ENCODE measurements at places on chromosomes 1 and 21.

DNA sequence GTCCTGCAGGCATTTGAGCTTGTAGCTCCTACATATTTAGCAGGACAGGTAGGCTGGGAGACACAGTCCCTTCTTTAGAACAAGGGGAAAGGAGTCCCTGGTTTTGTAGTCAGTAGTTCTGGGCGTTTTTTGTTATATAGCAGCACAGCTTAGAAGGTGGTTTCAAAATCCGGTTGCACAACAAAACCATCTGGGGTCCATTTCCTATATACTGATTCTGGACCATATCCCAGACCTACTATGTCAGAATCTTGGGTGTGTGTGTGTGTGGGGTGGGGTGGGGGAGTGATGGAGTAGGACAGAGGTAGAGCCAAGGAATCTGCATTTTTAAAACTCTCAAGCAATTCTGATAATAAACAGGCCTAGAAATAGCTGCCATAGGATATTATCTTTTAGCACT is 21.6 kb downstream of the METTL13 start:
- no peak for DNase-seq

DNA sequence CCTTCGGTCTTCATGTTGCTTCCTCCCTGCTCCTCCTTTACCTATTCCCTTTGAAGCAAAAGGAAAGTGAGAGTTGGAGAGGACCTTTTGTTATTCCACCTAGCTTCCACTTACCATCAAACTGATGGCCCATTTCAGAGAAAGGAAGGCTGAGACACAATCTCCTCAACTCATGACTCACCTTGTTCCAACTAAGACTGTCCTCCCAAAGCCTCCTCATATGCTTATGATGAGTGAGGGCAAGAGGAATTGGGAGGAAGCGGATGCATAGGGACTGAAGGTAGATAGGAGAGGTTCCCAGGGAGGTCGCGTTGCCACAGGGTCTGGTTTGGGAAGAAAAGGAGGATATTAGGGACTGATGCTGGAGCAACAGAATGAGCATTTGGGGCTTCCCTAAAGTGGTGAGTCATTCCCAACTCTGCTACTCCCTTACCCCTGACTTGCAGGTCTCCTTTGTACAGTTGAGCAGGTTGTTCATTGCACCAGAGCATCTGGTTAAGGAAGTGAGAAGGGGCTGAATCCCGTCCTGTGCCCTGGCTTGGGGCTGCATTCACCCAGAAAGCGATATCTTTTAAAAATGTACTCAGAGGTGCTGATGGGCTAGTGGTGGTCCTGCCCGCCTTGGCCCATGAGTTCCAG is 35.0 kb downstream of the LGR6 start:
- DNase-seq: no peak

- DNase-seq: no peak
Observed at GRCh38 chr1:22321917-22322316, 129.7 kb upstream of the ZBTB40 start.

GRCh38 chr1:232968965-232969364 is 18.6 kb downstream of the NTPCR start:
- no peak for DNase-seq

DNA sequence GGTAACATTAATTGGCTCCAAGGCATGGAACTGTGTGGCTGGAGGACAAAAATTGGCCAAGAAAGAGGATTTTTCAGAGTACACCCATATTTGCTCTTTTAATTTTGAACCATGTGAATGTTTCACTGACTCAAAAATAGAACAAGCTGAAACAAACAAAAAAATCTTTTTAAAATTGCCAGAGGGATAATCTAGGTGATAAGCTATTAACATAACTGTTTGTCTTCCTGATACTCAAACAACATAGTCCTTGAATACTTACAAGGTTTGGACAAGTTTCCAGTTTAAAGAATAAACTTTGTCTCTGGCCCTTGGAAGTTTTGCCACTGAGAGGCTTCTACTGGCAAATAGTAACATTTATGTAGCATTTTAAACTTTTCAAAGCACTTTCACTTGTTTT is 30.0 kb upstream of the PIGC start:
- no peak for DNase-seq

DNA sequence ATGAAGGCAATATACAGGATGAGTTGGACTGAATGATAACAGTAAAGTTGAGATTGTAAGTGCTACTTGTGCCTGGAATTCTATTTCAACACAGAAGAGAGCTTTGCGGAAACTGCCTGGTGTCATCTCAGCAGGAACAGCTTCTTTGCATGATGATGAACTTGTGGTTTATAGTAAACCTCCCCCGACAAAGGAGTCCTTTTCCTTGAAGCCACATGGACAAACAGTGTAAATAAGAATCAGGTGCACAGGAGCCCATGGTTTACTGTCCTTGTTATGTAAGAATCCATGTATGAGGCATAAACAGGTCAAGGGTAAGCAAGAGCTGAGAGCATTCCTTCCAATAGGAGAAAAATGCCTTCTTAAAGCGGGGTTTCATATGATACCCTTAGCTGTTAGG is 66.2 kb downstream of the PCNX2 start:
- no peak for DNase-seq

GRCh38 chr1:25794325-25794724 is 5.7 kb upstream of the SELENON start:
- DNase-seq: no peak

Data from NCI-H1436 treated with DMSO at 0.1 percent for 48 hours (cell line).